ENCODE measurements at places on chromosomes 1 and 21.

- no peak for DNase-seq
These were observed 1.8 kb downstream of the THEM4 start for GRCh38 chr1:151907363-151908139.

DNA sequence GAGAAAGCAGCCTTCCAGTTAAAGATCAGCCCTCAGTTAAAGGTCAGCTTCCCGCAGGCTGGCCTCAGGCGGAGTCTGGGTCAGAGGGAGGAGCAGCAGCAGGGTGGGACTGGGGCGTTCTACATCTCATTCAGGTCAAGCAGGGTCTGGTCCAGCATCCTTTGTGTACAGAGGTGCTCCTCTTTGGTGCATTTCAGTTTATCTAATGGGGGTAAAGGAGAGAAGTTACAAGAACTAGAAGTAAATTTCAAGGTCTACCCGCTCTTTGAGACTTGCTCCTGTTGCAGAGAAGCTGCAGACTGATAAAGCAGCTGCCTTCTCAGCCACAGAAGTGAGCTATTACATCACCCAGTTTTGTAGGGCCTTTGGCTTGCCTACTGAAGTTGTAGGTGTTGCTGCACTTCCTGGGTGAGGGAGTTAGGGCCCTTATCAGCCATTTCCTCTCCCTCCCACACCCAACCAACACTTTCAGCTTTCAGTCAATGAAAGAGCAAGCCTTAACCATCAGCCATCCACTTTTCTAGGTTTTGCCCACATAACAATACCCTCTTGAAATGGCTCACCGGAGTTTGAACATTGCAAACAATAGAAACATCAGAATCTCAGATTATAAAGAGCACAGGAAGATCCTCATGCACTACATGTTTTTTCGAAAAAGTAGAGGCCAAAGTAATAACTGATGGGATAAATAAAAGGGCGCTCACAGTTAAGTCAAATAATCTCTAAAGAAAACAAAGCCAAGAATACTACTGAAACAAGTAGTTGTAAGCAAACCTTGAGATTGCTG is 2.8 kb upstream of the NUP210L start:
- DNase-seq, result peak; percentile 75

DNA sequence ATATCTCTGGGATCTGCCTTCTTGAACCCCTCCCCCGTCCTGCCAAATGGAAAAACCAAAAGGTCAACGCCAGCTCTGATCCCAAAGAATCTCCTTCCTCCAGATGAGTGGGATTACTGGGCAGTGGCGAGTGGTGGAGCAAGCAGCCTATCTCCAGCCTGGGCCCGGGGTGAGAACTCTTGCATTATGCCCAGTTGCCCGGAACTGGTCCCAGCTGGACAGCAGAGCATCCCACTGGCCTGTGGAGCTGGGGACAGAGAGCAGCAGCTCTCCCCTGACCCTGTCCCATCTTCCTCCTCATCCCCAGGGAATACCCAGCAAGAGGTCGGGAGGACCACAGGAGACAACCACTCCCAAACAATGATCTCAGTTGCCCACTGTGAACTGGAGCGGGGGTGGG is 130.5 kb downstream of the TMEM53 start:
- DNase-seq, result no peak

GRCh38 chr1:24786191-24786590 is 40.9 kb downstream of the CLIC4 start:
- DNase-seq, result no peak

GRCh38 chr1:94143809-94144176 is 22.8 kb upstream of the ABCA4 start:
- no peak for DNase-seq

GRCh38 chr1:28123461-28123961 is 35.1 kb upstream of the EYA3 start:
- no peak for DNase-seq

GRCh38 chr1:70205071-70205433 is 327 bp downstream of the LRRC40 start:
- DNase-seq, result no peak

DNA sequence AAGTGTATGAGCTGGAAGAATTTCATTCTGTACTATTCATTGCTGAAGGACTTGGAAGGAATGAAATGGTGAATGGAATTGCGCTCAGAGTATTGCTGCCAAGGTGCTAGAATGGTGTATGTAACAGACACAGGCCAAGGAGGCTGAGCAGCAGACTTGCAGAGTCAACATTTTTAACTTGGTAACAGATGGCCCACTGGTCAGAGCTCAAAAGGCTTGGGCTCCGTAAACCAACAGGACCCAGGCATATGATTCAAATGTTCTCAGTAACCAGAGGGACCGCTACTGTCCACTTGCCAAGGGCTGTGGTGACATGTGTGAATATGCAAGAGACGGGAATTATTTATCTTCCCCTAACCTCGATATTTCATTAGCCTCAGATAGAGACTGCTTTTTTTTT is 28.8 kb upstream of the PTGFRN start:
- no peak for DNase-seq

DNA sequence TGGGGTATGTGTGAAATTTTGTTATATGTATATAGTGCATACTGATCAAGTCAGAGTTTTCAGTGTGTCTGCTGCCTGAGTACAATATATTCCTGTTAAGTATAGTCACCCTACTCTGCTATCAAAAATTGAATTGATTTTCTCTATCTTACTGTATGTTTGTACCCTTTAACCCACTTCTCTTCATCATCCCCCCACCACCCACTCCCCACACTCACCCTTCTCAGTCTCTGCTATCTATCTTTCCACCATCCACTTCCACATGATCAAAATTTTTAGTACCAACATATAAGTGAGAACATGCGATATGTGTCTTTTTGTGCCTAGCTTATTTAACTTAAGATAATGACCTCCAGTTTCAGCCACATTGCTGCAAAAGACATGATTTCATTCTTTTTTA is 4.2 kb downstream of the LY9 start:
- DNase-seq, result no peak

DNA sequence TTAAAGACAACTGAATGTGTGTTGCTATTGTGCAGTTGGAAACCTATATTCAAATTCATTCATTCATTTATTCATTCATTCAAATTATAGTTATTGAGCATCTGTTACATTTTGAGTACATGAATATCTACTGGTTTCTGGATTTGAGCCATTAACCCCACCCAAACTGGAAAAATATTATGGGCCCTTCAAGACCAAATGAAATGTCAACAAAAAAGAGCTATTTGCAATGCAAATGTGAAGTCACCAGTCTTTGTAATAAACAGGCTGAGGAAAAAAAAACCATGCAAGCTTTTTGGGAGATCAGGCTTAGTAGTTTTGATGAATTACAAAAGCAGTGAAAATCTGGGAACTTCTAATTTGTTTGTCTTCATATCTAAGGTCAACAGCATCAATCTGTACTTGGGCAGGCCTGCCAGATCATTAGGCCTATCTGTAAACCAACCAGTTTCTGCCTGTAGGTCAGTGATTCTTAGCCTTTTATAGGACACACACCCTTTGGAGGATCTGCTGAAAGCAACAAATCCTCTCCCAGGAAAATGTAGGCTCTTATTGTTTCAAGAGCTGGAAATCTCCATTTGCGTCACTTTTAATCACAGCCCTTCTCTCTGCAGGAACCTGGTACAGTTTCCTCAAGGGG is 134.7 kb downstream of the FAM78B start:
- DNase-seq, result no peak

GRCh38 chr1:242605521-242605920 is 81.0 kb upstream of the PLD5 start:
- DNase-seq, result no peak

- no peak for DNase-seq
These were observed 54.6 kb upstream of the POU3F1 start for GRCh38 chr1:38101037-38101785.

DNA sequence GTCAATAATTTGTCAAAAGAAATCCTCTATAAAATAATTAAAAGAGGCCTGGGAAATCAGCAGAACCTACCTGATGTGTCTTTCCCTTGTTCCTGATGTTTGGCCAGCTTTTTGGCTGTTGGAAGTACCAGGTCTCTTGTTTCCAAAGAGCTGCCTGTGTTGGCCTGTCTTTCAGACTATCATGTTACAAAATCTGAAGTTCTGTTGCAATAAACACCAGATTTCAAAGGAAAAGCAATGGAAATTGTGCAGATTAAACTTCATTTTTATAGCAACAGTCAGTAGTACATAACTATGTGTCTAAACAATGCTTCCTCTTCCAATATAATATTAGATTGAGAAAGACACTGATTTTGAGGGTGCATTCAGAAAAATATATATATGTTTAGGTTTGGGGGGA is 647.2 kb upstream of the CXADR start:
- no peak for DNase-seq

DNA sequence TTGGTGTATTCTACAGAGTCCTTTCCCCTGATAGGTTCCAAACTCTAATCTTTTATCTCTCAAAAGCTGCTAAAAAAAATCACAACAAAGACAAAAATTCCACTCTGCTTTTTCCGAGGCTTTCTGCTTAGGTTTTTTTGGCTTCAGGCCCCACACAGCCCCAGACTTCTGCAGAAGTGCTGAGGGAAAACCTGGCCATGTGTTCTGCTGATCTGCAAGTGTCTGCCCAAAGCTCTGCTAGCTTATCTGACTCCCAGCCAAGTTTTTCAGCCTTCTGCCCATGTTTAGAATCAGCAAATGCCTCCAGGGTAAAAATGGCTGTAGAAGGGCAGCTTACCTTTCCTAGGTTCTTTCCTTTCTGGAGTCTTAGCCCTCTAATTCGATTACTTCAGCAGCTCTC is 28.4 kb downstream of the DISP3 start:
- DNase-seq, result no peak

DNA sequence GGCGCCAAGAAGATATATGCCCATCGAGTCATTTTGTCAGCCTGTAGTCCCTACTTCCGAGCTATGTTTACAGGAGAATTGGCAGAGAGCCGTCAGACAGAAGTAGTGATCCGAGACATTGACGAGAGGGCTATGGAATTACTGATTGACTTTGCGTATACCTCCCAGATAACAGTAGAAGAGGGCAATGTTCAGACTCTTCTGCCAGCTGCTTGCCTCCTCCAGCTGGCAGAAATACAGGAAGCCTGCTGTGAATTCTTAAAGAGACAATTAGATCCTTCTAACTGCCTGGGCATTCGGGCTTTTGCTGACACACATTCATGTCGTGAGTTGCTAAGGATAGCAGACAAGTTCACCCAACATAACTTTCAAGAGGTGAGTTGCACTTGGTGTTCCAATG is 19.1 kb downstream of the KLHL20 start:
- DNase-seq, result no peak

GRCh38 chr1:28091043-28091781 is 2.8 kb upstream of the EYA3 start:
- DNase-seq, result peak; percentile 59

DNA sequence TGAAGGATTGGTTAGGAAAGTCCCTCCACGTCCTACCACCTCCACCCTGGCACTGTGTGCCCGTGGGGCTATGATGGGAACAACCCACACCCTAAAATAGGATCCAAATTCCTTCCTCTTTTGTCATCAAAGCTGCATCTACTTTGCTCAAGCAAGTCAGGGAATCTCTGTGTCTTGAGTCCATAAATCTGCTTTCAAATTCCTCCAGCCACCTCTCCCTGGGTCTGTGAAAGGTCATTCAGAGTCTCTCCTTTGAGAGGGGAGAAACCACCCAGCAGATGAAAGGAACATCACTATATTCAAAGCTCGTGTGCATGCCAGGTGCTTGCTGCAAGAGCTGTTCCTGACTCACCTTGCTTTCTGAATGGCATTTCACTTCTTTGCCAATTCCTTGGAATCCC is 243.6 kb downstream of the TM2D1 start:
- no peak for DNase-seq

- no peak for DNase-seq
These were observed 56.1 kb downstream of the HSF2BP start for GRCh38 chr21:43603233-43603626.

- no peak for DNase-seq
These were observed 1.2 kb upstream of the ANGPTL7 start for GRCh38 chr1:11187931-11188330.

- DNase-seq, result no peak
These were observed 49.2 kb downstream of the C8B start for GRCh38 chr1:56916630-56917029.

DNA sequence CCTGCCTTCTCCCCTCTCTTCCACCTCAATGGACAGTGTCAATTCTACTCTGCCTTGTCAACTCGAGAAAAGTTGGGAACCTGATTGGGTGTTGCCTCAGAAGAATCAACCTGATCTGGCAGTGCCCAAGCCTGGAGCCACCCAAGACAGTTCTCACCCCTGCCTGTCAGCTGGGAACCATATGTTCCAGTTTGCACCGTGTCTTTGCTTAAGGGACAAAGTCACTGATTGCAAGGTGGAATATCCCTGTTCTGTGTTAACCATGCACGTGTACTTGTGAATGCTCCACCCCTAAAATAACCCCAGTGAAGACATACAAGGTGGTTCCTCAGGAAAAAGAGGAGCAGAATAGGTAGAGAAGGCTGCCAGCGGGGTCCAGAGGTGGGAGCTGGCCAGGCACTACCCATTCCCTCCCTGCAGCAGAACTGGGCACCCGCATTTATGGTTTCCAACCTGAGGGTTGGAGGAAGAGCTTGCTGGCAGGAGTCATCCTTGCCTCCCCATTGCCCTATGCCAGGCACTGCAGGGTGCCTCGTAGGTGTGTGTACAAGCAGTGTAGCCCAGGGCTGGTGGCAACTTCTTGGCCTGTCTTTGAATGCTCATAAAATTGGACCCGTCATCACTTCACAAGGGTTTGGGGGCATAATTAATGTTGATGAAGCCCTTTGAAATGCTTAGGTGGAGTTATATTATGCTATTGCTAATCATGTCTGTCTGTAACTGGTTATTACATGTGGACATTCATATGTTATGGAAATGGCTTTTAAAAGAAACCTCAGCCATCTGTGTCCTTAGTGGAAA is 11.3 kb downstream of the NIPAL3 start:
- DNase-seq, result no peak

GRCh38 chr1:14549897-14550620 is 48.4 kb upstream of the KAZN start:
- DNase-seq, result no peak

DNA sequence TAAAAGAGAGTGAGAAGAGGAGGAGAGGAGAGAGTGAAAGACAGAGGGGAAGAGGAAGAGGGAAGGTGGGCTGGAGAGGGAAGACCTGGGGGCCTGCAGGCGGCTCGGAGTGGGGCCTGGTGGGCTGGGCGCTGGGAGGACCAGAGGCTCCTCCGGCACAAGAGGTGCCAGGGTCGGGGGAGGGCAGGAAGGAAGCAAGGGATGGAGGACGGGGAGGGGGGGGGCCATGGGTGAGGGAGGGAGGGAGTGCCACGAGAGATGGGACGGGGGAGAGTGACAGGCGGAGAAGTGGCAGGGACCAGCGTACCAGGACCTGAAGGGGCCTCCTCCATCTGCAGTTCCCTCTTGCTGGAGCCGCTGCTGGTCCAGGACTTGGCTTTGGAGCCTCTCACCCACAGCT is 87.7 kb downstream of the CASZ1 start:
- DNase-seq, result no peak

DNA sequence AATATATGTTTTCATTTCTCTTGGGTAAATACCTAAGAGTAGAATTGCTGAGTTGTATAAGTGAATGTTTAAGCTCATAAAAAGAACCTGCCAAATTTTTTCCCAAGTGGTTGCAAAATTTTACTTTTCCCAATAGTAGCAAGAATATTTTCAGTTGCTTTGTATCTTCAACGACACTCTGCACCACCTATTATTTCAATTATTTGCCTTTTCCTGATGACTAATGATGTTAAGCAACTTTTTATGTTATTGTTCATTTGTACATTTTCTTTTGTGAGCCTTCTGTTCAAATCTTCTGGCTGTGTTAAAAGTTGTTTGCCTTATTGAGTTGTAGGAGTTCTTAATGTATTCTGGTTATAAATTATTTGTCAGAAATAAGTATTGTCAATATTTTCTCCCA is 299.1 kb upstream of the NRIP1 start:
- DNase-seq, result no peak

- no peak for DNase-seq
These were observed 75.5 kb downstream of the PRDM2 start for GRCh38 chr1:13775459-13775858.

GRCh38 chr1:202578565-202578964 is 131.7 kb downstream of the SYT2 start:
- DNase-seq, result no peak

All from activated CD8-positive, alpha-beta memory T cell treated with anti-CD3 and anti-CD28 coated beads for 4 hours (primary cell).